ENCODE measurements at places on chromosomes 6 and 20.

- peak; percentile 64 for DNase-seq
Observed at GRCh38 chr6:34235307-34236130, 1.2 kb upstream of the HMGA1 start.

- no peak for DNase-seq
Observed at GRCh38 chr6:112308476-112308875, 38.7 kb upstream of the RFPL4B start.

GRCh38 chr6:42241915-42242314, 24.3 kb upstream of the MRPS10 start:
- DNase-seq: no peak

- no peak for DNase-seq
Observed at GRCh38 chr6:93403390-93403789, 16.0 kb downstream of the EPHA7 start.

- no peak for DNase-seq
Observed at GRCh38 chr6:110517034-110517433, 40.6 kb upstream of the SLC22A16 start.

DNA sequence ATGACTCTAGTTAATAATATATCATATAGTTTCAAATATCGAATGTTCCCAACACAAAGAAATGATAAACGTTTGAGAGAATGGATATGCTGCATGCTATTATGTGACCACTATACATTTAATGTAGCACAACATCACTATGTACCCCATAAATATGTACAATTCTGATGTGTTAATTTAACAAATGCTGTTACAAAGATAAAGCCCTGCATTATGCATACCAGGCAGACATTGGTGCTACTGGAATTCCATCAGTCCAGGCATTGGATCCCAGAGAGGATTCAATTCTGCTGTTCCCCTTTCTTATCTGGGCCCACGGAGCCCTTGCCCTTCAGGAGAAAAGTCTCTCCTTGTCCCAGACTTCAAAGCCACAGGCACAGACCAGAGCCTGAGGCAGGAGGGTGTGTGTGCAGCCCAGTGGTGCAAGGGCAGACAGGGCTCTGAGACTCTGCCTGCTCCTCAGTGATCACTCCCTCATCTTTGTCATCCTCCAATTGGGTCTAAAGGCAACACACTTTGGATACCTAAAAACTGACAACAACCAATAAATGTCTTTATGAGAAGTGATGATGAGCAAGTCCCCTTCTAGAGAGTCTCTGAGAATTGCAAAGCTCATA, 45.2 kb downstream of the PSMG4 start:
- no peak for DNase-seq

GRCh38 chr20:5608442-5609161, 141.6 kb upstream of the SHLD1 start:
- DNase-seq: no peak

DNA sequence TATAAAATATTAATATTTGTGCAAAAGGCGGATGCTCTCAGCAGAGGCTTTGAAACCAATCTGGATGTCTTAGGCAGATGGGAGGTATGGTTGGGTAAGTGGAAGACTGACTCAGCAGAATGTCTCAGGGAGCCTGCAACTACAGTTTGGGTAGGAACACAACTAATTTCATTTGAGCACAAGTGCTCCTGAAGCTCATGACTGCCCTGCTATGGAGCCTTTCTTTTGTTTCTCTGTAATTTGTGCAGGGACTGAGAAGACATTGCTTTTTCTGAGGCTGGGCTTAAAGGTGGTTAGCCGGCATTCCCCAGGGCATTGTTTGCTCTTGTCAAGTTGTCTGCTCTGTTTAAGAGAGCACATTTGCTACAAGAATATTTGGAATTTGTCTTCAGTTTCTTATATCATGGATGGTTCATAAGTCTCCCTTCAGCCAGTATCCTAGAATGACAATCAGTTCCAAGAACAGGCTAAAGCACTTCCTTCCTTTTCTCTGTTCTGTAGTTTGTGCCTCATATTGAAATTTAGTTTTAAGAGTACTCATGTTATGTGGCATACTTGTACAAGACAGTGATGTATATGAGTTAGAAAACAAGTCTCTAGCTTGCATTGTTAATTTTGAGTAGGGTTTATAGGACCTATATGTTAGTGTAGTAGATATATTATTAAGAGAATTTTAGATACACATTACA, 208.3 kb downstream of the ZFAND3 start:
- DNase-seq: no peak

GRCh38 chr20:50269091-50270033, 78.7 kb downstream of the CEBPB start:
- DNase-seq: no peak

All from upper lobe of left lung (tissue), 6 donors.